ENCODE measurements at places on chromosomes 4 and X.

GRCh38 chrX:56505866-56506265, 57.6 kb upstream of the UBQLN2 start:
- no peak for DNase-seq

DNA sequence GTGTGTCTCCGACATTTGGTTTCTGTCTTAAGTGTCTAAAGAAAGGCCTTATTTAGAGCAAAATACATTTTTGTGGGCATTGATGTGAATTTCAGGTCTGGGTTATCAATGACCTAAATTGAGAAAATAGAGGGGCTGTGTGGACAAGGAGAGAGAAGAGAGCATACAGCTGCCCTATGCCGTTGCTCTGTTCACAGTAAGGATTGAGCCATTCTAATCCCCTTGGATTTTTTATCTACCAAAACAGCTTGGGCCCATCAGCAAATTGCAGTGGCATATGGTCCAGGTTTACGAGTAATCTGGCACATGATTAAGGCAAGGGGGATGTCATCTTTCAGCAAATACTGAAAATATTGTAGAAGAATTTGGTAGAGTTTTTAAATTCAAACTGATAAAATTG, 210.2 kb downstream of the ANTXR2 start:
- no peak for DNase-seq

DNA sequence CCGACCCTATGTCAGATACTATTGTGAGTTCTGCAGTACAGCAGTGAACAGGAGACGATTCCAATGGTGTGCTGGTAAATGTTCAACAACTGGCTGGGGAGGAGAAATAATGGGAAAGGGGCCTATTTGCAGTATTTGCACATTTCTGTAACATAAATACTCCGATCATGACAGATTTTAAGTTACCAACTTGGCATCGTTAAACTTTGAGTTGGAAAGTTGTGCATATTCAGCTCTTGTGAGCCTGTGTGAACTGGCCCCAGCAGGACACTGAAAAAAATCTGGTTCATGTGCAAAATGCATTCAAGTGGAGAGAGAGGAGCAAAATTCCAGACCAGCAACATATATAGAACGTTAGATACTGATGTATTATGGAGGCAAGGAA, 175.0 kb downstream of the MAPK10 start:
- no peak for DNase-seq

- DNase-seq = no peak
Measured at GRCh38 chr4:145055533-145056257, 42.3 kb downstream of the ANAPC10 start.

DNA sequence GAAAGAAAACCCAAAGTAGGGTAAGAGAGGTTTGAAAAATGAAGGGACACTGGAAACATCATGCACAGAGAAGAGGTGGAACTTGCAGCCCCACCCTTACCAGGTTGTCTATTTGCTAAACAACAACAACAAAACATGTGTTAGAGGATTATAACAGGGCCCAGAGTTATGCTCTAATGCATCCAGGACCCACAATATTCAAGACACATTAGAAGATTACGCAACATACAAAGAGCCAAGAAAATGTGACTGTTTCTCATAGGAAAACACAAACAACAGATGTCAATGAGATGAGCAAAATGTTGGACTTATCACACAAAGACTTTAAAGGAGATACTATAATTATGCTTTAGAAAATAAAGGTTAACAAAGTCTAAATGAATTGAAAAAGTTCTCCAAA, 128.5 kb downstream of the LRBA start:
- DNase-seq = no peak

DNA sequence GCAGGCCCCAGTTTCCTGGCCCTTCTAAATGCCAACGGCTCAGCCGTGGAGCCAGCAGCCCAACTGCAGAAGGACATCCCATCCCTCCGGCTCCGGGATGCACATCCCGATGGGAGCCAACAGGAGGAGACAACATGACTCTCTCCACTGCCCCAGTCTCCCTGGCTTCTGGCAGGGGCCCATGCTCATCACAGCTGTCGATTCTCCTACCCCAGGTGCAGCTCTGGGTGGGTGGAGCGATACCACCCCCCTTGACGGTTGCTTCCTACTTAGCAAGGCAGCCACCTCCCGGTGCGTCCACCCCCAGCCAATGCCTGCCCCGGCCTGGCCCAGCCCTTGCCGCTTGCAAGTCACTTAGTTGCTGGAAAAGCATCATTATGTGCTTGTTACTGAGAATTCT, 19.5 kb downstream of the ZNF275 start:
- no peak for DNase-seq

DNA sequence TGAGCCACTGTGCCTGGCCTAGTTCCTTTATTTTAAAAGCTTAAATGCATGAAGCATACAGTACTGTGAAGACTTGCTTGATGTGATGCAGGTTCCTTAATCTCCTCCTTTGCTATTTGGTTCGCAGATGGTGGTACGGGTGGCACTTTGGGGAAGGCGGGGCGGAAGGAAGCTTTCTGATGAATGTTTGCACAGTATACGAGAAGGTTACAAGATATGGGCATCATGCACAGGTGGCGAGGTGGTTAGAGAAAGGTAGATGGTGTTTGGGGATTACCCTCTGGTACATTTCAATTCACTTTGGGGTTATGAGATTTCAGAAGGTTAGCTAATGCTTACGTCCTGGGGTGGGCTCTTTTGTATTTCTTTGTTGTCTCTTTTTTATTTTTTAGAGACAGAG, 17.2 kb downstream of the RHOH start:
- DNase-seq = no peak

DNA sequence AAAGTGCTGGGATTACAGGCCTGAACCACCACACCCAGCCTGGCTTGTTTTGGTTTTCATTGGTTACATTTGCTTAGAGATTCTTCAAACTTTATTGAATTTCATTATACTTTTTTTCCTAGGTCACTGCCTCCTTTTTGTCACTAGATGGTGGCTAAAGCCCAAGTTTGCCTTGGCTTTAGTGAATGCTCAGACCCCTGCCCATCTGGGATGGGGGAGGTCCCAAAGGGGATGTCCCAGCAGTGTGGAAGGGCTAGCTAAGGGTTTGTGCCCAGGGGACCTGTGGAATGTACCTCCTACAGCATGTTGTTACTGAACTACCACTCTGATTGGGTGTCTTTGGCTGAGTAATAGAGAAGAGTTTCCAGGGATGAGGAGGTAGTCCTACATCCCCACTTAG, 58.4 kb downstream of the CEP135 start:
- no peak for DNase-seq

- no peak for DNase-seq
Measured at GRCh38 chrX:144791298-144791697, 456.0 kb upstream of the SPANXN1 start.

GRCh38 chrX:45876206-45876605, 669.0 kb downstream of the ZNF674 start:
- no peak for DNase-seq

DNA sequence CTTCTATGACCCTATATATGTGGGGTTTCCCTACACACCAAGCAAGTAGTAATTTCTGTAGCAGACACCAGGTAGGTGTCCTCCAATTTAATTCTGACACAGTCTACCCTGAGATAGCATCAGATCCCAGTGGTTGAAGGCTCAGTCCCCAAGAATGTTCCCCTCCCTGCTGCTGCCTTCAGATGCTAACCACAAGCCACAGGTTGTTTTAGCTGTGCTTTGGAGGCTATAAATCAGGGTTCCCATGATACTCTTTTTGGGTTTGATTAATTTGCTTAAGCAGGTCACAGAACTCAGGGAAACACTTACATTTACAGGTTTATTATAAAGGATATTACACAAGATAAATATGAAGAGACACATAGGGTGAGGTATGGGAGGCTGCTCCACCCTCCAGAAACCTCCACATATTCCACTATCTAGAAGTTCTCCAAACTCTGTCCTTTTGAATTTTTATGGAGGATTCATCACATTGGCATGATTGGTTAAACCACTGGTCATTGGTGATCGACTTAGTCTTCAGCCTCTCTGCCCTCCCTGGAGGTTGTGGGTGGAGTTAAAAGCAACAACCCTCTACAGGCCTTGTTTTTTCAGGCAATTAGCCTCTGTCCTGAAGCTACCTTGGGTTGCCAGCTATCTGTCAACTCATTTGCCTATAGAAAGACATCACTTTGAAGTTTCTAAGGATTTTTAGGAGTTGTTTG, 50.8 kb downstream of the GRIA2 start:
- no peak for DNase-seq

GRCh38 chrX:129496625-129497024, 26.7 kb downstream of the SMARCA1 start:
- DNase-seq = no peak

DNA sequence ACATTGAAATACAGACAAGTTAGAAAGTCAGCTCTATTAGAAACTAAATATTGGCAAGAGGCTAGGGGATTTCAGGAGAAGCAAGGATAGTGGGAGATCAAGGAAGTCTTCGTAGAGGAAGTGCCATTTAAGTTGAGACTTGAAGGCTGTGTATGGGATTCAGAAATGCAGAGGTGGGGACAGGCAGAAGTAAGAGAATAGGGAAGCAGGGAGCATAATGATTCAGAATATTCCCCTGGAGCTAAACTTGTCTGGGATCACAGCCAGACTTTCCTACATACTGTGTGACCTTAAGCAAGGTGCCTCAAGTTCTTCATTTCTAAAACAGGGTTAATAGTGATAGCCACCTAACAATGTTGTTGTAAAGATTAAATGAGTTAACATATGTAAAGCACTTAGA, 108.8 kb downstream of the DDIT4L start:
- no peak for DNase-seq

DNA sequence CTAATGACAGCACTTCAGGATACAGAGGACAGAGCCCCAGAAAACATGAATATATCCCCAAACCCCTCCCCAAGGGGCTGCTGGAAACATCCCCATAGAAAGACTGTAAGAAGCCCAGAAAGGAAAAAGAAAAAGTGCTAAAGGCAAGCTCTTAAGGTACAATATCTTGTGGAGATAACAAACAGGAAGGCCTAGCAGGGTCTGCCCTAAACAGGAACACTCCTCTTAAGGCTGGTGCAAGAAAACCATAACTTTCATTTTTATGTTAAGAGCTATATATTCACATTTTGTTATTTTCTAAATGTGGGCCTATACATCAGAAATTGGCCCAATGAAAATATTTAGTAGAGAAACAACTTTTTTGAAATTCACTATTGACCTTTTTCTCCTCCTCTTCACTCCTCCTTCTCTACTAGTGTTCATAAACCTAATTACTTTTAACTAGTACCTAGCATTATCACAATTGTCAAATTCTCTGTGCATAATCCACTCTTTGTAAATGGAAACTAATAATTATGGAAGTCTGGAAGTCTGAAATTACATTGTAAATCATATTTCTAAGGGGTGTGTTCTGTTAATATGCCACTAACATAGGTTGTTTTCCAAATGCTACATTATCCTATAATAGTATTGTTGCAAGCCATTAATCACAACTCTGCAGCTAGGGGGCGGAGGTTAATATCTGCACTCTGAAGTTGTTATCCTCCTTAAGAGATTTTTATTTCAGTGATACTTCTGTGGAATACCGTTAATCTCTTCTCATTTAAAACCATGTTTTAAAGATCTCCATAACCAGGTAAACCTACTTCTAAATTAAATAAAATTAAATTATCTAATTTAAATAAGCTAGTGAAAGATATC, 59.8 kb downstream of the CASK start:
- no peak for DNase-seq

- DNase-seq = no peak
Measured at GRCh38 chr4:23973308-23973855, 83.5 kb upstream of the PPARGC1A start.

- DNase-seq = no peak
Measured at GRCh38 chrX:69361311-69361845, 142.7 kb upstream of the NALF2 start.

GRCh38 chrX:19063030-19063429, 59.2 kb downstream of the ADGRG2 start:
- no peak for DNase-seq
